ENCODE measurements at places on chromosomes 13 and 19.

DNA sequence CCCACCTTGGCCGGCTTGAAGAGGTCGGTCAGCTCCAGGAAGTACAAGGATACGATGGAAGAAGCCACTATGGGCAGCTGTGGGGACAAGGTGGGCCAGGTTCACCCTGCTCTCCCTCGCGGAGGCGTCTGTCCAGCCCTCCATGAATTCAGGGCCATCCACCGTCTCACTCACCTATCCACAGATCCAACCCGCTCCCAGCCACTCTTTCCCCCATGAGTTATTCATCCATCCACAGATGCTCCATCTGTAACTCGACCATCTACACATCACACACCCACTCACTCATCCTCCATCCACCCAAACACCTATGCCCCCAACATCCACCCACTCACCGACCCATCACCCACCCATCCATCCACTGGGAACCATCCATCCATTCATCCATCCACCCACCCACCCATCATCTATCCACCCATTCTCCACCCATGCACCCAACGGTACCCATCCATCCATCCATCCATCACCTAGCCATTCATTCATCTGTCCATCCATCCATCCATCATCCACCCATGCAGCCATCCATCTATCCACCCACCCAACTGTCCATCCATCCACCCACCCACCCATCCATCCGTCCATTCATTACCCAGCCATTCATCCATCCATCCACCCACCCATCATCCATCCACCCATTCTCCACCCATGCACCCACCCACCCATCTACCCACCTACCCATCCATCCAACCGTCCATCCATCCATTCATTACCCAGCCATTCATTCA, 5.8 kb downstream of the PLPPR3 start:
- no peak for DNase-seq

GRCh38 chr13:98606296-98606695, 29.4 kb upstream of the STK24 start:
- no peak for DNase-seq

- no peak for DNase-seq
Observed at GRCh38 chr19:42245231-42245630, 2.8 kb upstream of the GSK3A start.

DNA sequence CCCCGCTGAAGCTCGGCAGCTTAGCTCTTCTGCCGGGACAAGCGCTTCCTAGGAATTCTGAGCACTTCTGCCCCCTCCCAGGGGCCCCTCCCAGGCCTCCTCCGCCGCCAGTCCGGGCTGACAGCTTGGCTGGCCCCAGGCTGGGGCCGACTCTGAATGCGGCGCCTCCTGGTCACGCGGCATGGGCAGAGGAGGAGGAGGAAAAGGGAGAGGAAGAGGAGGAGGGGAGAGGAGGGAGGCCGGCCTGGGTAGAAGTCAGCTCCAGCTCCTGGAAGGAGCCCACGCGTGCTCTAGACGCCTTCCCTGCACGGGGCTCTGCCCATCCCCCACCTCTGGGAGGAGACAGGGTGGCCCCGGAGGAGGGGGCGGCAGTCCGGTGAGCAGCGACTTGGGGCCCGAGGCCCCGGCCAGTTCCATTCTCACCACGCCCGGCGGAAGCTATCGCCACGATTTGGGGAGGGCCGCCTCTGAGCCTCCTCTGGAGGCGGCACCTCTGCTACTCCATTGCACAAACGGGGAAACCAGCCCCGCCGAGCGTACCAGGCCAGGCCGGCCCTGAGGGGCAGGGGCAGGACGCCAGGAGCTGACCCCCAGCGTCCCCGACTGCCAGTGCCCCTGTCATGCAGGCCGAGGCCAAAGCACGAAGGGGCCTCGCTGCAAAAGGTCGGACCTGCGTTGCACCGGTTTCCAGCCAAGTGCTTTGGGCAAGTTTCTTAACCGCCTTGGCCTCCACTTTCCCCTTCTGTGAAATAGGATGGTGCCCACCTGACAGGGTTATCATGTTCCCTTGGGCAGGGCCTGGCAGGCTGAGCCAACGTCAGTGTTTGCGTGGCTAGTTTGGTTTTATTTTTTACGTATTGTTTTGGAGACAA, 31.6 kb downstream of the CCNE1 start:
- peak; percentile 28 for DNase-seq

- no peak for DNase-seq
Observed at GRCh38 chr19:14107581-14108461, 9.7 kb downstream of the PRKACA start.

DNA sequence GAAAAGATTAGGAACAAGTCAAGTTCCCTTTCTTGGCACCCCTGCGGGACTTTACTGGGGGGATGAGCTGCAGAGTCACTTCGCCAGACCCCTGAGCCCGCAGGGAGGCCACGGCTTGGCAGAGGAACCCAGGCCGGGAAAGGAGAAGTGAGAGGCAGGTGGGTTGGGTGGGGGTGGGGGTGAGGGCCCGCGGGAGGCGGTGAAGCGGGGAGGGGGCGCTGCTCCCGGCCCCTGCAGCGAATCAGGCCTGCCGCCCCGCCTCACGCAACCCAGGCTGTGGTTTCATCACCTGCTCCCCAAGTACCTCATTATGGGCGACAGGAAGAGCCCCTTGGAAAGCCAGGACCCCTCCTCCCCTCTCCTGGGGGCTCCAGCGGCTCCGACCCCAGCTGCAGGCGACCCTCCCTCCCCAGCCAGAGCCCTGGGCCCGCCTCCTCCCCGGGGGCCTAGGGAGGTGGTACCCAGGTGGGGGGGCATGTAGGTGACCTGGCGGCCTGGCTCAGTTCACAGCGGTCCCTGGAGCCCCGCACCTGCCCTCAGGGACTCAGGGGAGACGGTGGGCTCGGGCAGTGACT, 9.5 kb downstream of the MEF2B start:
- DNase-seq = no peak

DNA sequence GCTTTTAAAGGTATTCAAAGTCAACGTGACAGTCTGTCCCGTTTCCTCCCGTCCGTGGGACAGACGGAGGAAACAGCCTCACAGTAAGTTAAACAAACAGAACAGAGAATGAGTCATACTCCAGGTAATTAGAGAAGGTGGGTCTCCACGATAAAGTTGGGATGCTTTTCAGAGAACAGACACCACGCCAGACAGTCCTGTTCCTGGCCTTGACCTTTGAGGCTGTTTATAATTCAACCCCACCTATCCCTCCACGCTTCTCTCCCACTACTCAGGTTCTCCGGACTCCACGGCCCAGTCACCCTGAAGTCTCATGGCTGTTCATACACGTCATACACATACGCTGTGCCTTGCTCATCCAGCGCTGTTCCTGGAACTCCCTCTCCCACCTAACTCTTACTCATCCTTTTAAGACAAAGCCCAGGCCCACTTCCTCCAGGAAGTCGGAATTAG, 42.5 kb downstream of the ARHGEF18 start:
- DNase-seq = no peak

DNA sequence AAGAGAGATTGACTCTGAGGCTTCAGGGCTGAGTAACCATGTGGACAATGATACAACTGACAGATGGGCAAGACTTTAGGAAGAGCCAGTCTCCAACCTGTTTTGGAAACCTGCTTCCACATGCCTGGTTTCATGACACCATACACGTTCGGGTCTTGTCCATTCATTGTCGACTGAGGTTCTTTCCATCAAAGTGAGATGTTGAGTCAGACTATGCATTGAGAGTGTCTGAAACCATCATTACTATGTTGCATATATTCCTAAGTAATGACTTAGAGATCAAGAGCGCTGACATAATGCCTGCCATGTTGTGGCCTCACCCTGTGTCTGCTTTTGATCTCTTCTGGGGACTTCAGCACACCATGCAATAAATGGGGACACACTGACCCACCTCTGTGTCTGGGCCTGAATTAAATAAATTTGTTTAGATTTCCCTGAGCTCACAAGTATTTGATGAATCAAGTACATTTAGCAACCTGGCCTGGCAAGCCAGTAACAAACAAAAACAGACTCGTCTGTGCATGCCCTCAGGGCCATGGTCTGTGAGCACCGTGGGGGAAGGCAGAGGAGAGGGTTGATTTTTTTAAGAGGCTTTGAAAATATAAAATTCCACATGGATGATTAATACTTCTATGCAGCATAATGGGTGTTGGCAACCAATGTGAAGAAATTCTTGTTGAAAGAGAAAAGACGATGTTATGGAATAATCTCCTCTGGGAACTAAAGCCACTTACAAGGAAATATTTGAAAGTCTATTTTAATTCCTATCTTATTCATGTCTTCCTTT, 49.9 kb upstream of the UBAC2 start:
- no peak for DNase-seq

- peak; percentile 18 for DNase-seq
Observed at GRCh38 chr13:113398963-113399754, 35.2 kb upstream of the GRTP1 start.

DNA sequence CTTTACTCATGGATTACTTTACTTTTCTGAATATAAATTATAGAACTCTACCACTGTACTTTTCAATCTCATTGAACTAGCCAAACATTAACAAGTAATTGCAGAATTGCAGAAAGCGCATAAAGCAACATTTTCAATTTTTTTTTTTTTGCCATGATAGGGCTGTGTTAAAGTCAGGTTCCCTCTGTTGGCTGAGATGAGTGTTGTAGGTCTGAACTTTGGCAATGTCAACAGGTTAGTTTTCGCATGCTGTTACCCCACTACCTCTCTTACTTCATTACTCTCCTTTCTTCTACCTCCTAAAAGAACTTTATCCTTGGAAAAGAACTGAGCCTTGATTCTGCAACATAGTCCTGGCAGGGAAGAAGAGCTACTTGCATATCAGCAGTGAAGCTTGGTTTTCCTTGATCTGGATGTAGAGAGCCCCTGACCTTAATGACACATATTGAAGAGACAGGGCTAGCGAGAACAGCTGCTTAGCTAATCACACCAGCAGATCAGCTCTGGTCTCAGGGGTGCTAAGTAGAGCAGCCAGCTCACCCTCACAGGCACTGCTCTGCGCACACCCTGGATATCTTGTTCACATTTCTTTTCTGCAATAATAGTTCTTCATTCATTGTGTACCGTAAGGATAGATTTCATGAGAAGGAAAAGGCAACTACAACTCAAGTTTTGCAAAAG, 119.5 kb downstream of the FLT1 start:
- DNase-seq = no peak

DNA sequence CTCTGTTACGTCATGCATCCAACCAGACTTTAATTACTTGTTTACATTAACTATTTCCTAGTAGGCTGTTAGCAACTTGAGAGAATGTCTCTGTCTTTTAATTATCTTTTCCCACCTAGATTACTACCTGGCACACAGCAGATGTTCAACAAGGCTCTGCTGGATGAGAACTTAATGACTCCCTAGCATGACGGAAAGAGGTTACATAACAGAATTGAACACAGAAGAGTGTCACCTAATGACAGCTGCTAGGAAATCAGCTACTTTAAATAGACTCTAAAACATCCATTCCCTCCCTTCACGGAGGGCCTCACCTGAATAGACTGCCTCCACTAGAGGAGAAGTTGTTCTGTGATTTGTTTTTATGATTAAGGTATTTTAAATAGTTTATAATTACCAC, 110.8 kb downstream of the TEX29 start:
- no peak for DNase-seq
